ENCODE measurements at places on chromosomes 7 and 10.

GRCh38 chr10:35355971-35356724 is 19.8 kb downstream of the CCNY start:
- peak; percentile 11 for DNase-seq

DNA sequence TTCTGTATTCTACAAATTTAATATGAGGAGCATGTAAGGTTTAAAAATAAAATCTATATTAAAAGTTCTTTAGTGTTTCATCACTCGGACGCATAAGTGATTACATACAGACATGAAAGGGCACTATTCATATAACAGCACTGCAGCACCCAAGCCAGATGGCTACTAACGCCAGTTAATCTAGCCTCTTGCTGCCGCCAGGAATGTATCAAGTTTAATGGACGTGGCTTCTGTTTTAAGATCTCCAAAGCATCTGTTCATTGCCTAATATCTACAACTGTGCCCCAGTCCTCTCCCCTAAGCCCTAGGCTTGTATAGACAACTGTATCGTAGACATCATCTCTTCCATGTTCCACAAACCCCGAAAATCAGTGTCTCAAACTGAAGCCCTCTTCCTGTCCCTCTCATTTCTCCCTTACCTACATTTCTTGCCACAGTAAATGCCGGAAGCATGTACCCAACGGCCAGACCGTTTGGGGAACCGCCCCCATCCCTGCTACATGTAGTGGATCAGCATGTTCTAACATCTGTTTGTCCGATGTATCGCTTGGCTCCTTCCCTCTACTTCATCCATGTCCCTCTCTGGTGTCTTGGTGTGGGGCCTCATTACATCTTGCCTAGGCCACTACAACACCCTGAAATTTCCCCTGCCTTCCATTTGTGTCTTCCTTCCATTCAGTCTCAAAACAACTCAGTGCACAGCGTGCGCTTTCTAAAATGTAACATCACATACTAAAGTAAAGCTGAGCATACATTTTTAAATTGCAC is 147.5 kb upstream of the RSU1 start:
- no peak for DNase-seq

GRCh38 chr7:6640246-6640721 is 3.2 kb downstream of the ZNF316 start:
- DNase-seq = peak; percentile 30

DNA sequence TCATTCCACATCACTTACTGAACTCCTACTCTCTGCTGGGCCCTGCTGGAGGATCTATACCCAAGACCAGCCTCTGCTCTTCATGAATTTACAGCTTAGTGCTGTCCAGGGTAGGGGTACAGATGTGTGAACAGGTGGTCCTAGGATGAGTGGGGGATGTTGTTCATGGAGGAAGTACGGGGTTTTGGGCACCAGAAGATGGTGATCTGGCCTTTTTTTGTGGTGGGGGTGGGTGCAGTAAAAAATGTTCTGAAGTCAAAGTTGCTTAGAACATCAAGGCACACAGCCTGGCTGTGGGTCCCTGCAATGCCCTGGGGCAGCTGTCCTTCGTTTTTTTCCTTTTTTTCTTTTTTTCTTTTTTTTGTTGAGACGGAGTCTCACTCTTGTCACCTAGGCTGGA is 34.2 kb upstream of the GNA12 start:
- DNase-seq = no peak

- DNase-seq = no peak
Measured at GRCh38 chr7:81616951-81617350, 152.9 kb downstream of the HGF start.

- no peak for DNase-seq
Measured at GRCh38 chr7:64037095-64037494, 8.1 kb upstream of the ZNF727 start.

- no peak for DNase-seq
Measured at GRCh38 chr10:36534471-36535002, 590.9 kb upstream of the ANKRD30A start.

DNA sequence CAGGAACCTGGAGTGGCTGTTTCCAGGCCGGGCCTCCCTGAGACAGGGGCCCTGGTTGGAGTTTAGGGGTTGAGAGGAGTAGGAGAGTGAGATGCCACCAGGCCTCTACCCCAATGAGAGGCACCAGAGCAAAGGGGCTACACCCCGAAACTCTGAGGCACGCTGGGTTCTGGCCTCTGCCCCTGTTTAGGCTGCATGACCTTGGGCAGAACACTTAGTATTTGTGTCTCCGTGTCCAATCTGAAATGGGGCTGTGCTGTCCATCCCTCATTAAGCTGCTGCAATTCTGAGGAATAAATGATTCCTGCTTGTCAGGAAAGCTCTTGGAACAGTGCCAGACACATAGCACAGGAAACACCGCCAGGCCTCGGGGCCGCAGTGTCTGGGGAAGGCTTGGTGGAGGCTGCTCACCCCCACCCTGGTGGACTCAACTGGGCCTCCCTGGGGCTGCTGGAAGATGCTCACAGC is 40.5 kb upstream of the SAMD8 start:
- DNase-seq = no peak

DNA sequence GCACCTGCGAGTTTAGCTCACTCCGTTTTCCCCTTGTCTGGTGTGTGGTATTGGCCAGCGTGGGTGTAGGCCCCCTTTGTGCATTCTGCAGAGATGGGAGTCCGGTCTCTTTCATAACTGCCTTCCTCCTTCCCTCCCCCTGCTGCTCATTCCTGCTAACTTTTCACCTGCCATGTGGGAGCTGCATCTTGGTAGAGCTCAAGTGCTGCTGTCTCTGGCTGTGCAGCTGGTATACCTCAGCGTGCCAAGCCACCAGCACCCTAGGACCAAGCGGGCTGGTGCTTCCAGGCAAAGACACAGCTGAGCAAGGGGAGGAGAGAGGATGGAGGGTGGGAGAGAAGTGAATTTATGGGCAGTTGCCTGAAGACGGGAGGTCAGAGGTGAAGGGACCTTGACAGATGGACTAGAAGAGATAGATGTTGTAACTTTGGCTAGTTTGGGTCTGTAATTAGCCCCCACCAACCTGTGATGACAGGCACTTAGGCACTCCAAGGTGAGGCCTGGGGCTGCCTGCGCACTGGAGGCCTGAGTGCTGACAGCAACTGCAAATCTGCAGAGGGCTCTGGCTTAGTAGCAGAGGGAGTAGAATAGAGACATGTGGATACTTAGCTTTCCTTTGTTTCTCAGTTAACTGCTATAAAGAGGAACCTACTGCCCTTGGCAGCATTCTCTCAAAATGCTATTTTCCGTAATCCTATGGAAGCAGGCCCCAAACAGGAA is 148.8 kb upstream of the AGK start:
- no peak for DNase-seq

- DNase-seq = no peak
Measured at GRCh38 chr7:141584935-141585334, 33.7 kb downstream of the AGK start.

DNA sequence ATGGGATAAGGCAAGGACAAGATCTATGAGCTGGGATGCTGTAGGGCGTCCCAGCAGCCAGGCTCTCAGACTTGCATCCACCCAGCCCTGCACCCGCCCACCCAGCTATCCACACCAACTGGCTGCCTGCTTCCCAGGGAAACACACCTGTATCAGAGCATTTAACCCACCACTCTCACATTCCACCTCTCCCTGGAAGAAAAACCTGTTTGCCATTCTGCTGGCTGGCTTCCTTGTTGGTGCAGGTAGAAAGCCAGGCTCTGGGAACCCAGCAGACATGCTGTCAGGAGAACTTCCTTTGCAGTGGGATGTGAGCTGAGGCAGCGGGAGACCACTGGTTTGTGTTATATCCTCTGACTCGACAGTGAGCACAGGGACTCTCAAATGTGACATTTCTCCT is 67.0 kb downstream of the FAM241B start:
- no peak for DNase-seq

DNA sequence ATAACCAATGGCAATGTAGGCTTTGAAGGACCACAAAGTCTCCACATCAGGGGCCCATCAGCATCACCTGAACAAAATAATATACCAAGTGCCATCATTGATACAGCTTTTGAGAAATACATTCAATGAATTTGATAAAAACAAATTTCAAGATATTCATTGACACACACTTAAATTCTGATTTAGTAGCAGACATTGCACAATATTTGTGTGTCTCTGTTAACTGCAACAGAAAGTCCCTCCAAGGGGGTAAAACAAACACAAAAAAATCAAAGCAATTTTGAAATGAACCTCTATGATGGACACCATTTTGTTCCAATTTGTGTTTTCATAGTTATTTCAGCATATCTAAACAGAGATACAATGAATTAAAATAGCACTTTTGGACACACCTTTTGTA is 86.8 kb upstream of the RSU1 start:
- no peak for DNase-seq

DNA sequence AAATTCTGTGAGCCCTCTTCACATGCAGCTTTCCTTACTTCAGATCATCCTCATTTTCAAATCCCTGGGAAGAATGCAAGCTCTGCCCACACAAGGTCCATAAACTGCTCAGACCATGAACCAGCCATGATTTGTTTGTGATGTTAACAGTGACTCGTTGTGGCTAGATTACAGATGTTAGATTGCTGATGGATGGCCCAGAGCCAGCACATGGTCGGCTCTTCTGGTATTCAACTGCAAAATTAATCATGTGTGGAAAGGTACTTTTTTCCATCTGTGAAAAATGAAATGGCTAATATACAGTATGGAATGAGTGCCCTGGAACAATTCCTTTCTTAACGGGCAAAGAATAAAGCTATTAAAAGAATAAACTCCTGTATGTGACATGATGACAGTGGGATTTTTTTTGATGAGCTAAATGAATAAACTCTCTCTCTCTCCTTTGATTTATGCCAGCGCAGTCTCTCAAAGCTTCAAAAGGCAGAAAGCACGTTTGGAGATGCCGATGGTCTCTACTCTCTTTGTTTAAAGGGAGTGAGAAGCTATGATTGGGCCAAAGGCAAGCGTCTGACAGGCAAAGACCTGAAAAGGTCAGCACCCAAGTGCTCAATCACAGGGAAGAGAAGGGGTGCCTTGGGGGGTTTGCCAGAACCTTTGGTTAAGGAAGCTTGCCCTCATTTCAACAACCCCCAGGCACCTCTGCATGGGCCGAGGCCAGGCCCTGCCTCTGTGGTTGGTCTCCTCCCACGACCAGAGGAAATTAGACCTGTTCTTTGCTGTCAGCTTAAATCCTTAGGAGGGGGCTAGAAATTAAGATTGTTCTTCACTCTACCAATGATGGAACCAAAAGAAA is 444.0 kb upstream of the NFE2L3 start:
- DNase-seq = no peak

DNA sequence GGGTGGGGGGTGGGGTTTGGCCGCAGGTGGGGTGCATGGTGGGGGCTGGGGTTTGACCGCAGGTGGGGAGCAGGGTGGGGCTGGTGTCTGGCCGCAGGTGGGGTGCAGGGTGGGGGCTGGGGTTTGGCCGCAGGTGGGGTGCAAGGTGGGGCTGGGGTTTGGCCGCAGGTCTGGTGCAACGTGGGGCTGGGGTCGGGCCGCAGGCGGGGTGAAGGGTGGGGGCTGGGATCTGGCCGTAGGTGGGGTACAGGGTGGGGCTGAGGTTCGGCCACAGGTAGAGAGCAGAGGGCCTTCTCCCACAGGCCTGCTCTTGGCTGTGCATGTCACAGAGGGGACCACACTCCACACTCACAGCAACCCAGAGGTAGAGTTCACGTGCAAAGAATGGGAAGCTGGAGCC is 586.6 kb downstream of the PTPRN2 start:
- no peak for DNase-seq

GRCh38 chr10:49081547-49082275 is 33.6 kb downstream of the VSTM4 start:
- no peak for DNase-seq

- DNase-seq = no peak
Measured at GRCh38 chr7:45085619-45086200, 3.1 kb downstream of the NACAD start.

- DNase-seq = no peak
Measured at GRCh38 chr10:120782336-120782735, 68.8 kb upstream of the WDR11 start.

- DNase-seq = no peak
Measured at GRCh38 chr7:71135663-71136062, 3.7 kb downstream of the GALNT17 start.

DNA sequence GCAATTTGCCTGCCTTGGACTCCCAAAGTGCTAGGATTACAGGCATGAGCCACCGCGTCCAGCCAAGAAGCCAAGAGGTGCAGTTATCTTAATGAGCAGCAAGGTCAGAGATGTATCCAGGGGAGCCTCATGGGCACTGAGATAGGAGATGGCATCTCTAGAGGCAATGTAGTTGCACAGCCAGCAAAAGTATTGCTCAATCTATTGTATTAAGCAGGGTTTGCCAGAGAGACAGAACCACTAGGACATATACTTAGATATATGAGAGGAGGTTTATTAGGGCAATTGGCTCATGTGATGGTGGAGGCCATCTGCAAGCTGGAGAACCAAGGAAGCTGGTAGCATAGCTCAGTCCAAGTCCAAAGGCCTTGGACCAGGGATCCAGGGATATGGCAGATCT is 16.3 kb upstream of the VPS26A start:
- DNase-seq = no peak

DNA sequence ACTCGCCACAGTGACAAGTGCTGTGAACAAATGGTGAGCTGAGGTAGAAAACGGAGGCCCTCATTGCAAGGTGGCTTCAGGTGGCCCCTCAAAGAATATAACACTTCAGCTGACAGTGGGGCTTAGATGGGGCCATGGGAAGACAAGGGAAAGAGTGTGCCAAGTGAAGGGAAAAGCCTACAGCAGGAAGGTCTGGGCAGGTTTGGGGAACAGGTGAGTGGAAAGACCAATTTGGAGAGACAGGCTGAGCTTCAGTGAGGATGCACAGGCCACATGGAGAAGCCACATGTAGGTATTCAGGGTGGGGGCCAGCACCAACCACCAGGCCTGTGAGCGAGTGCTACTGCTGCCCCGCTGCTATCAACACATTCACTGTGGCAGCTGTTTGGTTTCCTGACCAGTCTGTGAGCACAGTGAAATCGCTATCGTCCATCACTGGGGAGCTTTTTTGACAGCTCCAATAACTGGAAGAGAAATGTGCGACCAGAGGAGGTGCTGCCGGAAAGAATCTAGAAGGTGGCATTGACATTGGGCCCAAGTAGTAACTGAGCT is 3.4 kb downstream of the POLD2 start:
- no peak for DNase-seq

GRCh38 chr7:107934991-107935770 is 44.2 kb downstream of the DLD start:
- DNase-seq = no peak

- DNase-seq = no peak
Measured at GRCh38 chr7:35313575-35313974, 59.7 kb upstream of the TBX20 start.

GRCh38 chr10:122557516-122557915 is 3.0 kb upstream of the DMBT1 start:
- no peak for DNase-seq

Measured in stimulated activated CD8-positive, alpha-beta memory T cell treated with anti-CD3 and anti-CD28 coated beads, Interleukin-4, amount 100 ng/mL, for 24 hours (primary cell).